ENCODE measurements at places on chromosomes 2 and 18. TPM values are rescaled to one million over a fixed set of nuclear protein-coding genes. Genes with fewer than 3 reads are reported as not detected.

DNA sequence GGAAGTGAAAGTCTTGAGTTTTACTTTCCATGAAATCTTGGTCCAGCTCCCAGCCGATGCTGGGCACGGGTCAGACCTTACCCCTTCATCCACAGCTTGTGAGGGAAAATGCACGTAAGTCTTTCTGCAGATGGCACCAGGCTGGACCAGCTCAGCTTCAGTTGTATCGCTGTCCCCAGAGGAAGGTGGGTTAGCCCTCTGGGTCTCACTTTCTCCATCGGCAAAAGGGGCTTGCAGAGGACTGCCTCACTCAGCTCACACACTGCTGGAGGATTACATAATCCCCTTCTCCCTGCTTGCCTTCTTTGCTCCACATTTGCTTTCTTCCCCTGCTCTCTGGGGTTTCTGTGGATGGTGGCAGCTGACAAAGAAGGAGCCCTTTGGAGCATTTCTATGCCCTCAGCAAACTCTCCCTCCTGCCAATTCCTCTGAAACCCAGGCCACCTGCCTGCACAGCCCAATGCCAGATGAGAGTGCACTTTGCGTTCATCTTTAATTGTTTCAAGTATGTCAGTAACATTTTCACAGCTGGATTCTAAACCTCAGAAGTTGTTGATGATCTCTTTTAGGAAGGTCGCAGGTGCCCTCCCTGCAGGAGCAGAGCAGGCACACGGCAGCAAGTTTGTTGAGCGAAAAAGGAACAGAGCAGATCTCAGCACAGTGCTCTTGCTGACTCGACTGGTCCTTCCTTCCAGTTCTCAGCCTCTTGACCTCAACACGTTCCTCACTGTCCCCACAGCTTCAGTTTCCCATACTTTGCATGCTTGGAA, 155.6 kb upstream of the GLI2 start:
- DNase-seq = no peak

DNA sequence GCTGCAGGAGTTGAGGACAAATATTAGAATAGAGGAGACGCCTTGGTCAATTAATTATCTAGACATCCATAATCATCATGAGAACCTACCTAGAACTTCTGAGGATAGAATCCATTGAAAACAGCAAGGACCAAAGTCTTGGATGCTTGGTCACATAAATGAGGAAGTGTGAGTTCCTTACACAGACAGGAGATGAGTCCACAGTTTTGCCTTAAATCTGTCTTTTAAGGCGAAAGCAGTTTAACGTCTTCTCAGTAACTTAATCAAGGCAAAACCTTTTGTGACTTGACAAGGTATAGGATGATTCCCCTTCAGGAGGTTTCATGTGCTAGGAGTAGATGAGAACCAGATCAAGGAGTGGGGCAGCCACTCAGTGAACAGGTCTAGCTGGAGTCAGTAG, 1783.2 kb upstream of the CELF4 start:
- DNase-seq = no peak

- no peak for DNase-seq
Measured at GRCh38 chr2:181778621-181779201, 98.4 kb upstream of the NEUROD1 start.

GRCh38 chr2:135052997-135053474, 944 bp downstream of the RAB3GAP1 start:
- DNase-seq = no peak

EPB41L3 gene
- 112 TPM for total RNA-seq

IL1F10 gene
- total RNA-seq = not detected

ANXA4 gene
- total RNA-seq = 109 TPM
